SJCRH30 (cell line): ENCODE measurements at places on chromosomes 6 and 20.

- no peak for DNase-seq
Observed at GRCh38 chr6:153059311-153059710, 56.8 kb upstream of the MTRF1L start.

DNA sequence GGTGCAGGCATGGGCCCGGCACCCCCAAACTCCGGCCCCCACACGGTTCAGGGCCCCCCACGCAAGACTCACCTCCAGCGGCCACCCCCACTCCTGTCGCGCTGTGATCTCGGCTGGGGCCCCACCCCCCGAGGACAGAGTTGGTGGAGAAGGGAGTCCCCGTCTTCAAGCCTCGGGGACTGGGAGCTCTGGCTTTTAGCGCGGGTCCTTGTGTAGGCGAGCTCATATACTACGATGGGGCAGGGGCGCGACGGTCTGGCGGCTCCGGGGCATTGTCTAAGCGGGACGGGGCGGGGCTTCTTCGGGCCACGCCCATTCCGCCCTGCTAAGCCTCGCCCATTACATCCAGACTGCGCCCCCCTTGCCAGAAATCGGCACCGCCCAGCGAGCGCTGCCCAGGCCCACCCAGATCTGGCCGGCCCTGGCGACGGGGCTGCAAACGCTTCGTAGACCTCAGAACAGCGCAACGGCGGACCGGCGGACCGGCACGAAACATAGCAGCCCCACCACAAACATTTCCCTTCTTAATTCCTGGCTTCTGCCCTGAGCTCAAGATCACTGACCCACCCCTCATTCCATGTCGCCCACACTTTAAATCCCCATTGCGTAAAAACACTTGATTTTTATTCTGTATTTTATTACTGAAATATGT, 1.0 kb upstream of the DDAH2 start:
- peak; percentile 88 for DNase-seq

DNA sequence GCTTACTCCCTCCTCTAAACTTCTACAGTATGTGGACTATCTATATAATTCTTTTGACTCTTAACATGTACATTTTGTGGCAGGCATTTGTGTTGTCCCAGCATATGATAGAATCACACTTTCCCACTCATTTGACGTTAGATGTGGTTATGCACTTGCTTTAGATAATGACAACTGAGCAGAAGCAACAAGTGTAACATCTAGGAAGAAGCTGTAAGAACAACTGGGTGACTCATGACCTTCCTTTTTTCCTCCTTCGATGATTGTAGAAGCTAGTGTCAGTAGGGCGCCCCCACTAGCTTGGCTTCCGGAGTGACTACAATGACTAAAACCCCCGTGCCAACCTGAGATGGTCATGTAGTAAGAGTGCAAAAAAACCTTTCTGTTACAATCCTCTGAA, 74.6 kb upstream of the CEP85L start:
- DNase-seq = no peak

- DNase-seq = no peak
Observed at GRCh38 chr20:43669332-43669731, 2.4 kb downstream of the MYBL2 start.

GRCh38 chr20:5030348-5031205, 29.3 kb upstream of the SLC23A2 start:
- no peak for DNase-seq

DNA sequence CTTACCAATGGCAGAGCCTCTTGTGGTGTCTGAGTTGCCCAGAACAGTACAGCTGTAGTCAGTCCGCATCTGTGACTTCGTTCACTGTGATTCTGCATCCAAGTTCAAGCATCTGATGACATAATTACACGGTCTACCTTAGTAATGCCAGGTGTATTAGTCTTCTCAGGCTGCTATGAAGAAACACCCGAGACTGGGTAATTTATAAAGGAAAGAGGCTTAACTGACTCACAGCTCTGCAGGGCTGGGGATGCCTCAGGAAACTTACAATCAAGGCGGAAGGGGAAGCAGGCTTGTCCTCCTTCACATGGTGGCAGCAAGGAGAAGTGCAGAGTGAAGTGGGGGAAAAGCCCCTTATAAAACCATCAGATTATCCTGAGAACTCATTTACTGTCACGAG, 163.9 kb upstream of the SULF2 start:
- DNase-seq = no peak

DNA sequence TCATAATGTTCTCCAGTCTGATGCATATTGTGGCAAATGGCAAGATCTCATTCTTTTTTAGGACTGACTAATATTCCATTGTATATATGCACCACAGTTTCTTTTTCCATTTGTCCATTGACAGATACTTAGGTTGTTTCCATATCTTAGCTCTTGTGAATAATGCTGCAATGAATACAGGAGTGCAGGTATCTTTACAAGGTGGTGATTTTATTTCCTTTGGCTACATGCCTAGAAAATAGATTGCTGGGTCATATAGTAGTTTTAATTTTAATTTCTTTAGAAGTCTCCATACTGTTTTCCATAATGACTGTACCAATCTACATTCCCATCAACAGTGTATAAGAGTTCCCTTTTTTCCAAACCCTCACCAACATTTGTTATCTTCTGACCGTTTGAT, 97.5 kb downstream of the TRMT11 start:
- DNase-seq = no peak

- DNase-seq = no peak
Observed at GRCh38 chr6:153958860-153959259, 80.2 kb upstream of the OPRM1 start.

DNA sequence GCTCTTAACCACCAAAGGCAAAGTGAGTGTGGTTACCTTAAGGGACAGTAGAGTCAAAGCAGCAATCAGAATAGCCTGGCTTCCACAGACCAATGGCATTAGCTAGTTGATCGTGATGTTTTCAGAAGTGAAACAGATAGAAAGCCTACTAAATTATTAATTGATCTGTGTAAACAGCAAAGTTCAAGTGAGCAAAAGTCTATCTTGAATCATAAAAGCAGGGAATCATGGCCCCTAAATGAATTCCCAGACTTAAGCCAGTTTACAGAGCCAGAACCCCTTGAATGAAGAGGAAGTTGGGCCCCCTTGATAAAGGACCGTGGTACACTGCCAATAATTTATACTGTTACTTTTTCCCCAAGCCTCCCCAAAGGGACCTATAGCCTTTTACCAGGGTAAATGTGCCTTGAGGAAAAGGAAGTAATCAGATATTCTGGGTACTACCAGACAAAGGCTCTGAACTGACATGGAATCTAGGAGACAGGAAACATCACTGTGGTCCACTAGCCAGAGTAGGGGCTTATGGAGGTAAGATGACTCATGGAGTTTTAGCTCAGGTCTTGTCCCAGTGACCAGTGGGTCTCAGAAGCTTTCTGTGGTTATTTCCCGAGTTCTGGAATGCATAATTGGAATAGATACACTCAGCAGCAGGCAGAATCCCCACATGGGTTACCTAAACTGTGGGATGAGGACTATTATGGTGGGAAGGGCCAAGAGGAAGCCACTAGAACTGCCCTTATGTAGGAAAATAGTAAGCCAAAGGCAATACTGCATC, 317.5 kb downstream of the CD83 start:
- DNase-seq = peak; percentile 2

DNA sequence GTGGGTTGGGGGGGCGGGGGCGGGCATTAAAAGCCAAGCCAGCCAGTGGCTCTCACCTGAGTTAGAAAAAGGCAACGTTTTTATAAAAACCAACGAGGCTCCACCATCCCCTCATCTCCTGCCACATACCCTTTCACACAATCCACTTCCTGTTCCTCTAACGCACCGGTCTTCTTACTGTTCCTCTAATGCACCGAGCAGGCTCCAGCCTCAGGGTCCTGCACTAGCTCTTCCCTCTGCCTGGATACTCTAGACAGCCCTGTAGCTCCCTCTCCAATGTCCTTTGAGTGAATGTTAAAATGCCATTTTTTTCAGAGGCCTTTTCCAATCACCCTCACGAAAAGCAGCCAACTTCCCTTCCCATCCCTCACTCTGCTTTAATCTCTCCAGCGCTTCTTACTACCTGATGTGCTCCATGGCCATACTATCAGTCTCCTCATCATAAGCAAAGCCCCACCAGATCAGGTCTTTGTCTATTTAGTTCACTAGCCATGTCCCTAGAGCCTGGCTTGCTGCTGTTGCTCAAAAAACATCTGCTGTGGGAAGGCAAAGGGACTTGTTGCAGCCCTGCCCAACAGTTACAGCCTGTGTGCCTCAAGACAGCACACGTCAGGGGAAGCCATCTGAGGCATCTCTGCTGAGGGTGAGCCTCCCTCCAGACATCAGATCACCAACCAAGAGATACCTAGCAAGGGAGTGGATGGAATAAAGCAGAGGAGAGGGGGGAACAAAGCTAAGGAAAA, 3.9 kb downstream of the FKBP1A start:
- DNase-seq = no peak

GRCh38 chr6:132960720-132961119, 146.4 kb downstream of the RPS12 start:
- DNase-seq = no peak

DNA sequence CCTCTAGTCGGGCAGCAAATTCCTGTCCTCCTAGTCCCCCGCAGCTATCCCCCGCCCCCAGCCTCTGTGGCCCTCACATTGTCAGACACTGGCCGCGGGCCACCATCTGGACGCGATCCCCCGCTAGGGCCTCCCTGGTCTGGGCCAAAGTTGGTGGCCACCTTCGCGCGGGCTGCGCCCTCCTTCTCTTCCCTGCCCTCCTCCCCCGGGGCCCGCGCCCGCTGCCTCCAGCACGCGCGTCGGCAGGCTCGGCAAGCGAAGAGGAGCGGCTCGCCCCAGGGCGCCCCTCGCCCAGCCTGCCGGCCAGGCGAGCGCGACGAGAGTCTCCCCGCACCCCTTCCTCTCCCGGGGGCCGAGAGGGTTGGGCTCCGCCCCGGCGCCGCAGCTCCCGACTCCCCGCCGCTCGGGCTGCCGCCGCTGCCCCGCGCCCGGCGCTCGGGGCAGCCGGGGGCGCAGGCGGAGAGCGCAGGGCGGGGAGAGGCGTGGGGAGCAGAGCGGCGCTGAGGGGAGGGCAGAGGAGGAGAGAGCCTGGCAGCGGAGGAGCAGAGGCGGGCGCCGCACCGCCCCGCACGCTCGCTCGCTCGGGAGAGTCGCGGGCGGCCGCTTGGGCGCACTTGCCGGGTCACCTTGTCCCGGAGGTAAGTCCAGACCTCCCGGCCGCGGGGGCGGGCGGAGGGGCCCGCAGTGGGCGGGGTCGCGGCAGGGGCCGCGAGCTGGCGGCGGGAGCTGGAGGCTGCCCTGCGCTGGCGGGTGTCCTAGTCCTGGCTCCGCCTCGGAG, at the start of gene SYNDIG1:
Gene SYNDIG1 (plus strand): TSS at position 514 of the 778 bp plus-strand sequence. CDS start 73,469 bp downstream, outside the sequence.
- no peak for DNase-seq

DNA sequence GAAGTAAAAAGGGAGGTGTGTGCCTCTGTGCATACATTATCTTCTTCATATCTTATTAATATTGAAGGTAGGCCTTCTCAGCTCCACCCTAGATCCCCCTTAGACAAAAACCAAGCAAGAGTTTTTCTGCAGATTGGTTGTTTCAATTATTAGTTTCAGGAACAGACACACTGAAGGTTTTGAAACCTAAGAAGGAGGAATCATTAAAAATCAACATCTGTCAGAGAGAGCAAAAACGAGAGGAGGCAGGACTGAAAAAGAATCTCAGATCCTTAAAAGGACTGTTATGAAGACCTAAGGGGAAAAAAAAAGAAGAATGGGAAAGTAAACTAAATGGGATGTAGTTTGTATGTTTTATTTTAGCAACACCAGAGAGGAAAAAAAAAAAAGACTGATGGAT, 560.8 kb upstream of the JAG1 start:
- DNase-seq = no peak

DNA sequence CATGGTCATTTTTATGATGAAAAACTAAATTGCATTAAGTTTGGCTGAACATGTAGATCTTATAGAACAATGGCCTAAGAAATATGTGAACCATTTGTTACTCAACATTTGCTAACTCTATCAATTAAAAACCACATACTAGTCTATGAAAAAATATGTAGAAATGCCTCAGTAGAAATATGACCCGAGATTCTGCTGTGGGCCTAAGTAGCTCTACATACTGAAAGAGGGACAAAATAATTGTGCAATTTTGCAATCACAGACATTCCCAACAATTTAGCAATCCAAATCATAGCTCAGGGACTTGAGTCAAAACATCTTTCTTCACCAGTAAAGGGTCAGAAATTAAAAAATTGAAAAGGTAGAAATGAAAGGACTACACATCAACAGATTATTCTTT, 619.0 kb downstream of the FRK start:
- DNase-seq = no peak

DNA sequence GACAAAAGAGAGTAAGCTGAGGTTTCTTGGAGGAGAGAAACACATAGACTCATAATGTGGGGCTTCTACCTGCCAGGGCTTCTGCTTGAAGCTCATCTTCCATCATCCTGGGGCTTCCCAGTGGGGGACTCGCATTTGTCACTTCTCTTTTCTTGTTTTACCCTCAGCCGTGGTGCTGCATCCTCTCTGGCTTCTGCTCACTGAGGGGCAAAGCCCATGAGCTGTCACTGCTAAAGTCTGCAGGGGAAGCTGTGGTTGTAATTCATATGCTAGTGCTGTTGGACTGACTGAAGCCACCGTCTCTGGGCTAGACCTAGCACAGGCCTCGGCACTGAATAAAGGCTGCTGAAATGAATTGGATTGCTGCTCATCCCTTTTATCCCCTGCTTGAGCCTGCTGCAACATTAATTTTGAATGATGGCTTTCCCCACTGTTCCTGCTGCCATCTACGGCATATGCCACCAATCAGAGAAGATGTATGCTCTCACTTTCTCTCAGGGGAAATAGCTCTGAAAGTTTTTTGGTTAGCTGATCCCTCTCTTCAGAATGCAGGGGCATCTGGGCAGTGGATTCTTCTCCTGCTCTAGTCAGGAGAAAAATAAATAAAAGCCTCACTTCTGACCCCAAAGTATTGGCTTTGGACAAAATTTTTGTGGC, 568.4 kb upstream of the MAP3K7 start:
- no peak for DNase-seq

DNA sequence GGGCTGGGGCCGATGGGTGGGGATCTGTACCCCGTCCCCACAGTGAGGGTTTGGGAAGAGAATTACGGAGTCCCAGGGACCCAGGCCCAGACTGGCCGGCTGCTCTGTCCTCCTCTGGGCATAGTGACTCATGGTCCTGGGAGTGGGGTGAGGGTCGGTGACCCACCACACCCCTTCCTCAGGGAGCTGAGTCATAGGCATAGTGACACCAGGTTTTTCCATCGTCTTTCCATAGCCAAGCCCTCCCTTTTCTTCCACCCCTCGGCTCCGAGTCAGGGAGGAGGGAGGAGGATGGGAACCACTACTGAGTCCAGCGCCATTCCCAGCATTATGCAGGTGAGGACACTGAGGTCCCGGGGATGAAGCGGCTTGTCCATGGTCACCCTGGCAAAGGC, 8.9 kb downstream of the CYP21A2 start:
- no peak for DNase-seq

DNA sequence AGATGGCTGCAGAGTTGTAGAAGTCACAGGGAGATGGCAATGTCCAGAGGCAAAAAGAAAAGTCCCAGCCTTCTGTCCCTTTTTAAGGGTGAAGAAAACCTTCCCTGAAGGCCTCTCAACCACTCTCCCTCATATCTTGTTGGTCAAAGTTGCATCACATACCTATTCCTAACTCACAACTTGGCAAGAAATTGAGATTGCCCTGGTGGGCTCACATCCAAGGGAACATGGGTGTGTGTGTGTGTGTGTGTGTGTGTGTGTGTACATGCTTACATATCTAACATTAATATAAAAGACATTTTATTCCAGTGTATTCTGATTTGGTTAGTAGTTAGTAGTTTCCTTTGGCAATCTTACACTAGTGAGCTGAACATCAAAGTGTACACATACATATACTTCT, 144.3 kb upstream of the SALL4 start:
- DNase-seq = no peak

GRCh38 chr6:16547587-16547986, 213.7 kb downstream of the ATXN1 start:
- no peak for DNase-seq
